Activated naive CD8-positive, alpha-beta T cell treated with anti-CD3 and anti-CD28 coated beads, Interleukin-2, amount 50 U/mL, for 16 hours (primary cell): ENCODE measurements at places on chromosomes 1 and 21.

GRCh38 chr1:22500471-22500870, 48.8 kb downstream of the ZBTB40 start:
- DNase-seq: no peak

DNA sequence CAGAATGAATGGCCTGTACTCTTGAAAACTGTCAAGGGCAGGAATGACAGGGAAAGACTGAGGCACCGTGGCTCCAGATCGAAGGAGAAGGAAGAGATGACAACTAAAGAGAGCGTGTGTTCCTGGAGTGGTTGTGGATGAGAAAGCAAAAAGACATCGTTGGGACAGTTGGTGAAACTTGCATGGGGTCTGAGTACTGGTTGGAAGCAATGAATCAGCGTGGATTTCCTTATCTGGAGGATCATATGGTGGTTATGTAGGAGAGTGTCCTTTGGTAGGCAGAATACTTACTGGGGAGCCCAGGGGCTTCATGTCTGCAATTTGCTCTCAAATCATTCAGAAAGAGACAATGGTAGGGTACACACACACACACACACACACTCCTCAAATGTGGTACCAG, 13.9 kb downstream of the LEMD1 start:
- DNase-seq: no peak

- DNase-seq: no peak
Measured at GRCh38 chr1:85386068-85386722, 78.8 kb downstream of the DDAH1 start.

DNA sequence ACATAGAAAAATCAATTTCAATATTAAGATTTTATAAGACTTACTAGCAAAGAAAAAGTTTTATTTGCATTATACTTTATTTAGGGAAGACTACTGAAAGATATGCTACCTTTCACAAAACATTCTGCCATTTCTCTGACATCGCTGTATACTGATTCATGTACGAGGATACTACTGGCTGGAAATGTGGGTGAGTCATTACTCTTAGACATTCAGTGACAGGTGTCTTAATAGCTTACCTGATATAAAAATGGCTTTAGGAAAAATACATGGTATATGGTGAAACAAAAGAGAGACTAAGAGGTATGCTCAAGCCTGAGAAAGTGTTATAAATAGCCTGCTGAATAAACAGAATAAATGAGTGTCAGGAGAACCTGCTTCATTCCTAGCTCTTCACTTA, 73.0 kb upstream of the EXO1 start:
- DNase-seq: no peak

- no peak for DNase-seq
Measured at GRCh38 chr1:232291261-232291660, 338.7 kb downstream of the SIPA1L2 start.

- no peak for DNase-seq
Measured at GRCh38 chr1:107135463-107135862, 5.4 kb upstream of the NTNG1 start.

DNA sequence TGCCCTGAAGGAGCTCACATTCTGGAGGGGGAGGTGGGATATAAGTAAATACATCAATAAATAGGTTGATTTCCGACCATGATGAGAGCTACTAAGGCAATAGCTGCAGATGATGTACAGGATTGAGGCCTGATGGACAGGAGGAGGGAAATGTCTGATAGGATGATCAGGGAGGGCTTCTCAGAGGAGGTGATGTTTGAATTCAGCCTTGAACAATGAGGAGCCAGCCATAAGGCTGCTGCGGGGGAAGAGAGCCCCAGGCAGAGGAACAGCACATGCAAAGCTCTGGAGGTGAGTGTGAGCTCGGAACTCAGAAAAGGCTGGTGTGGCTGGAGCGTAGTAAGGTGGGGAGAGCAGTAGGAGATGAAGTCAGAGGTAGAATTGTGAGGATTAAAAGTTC, 411.7 kb downstream of the PTPRU start:
- DNase-seq: no peak

DNA sequence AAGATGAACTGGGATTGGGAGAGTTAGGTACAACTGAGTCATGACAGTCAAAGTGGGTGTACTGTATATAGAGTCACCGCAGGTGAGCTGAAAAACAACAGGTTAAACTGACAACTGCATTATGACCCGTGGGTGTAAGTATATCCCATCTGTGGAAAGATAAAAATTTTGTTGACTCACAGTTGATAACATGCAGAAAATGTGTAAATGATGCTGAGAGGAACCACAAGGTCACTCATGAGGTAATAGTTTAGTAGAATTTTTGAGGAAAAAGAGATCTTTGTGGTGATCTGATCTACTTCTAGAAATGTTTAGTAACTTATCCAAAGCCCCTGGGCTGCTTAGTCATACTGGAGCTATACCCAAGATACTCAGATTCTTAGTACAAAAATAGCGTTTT, 838 bp downstream of the OR2C3 start:
- DNase-seq: no peak

DNA sequence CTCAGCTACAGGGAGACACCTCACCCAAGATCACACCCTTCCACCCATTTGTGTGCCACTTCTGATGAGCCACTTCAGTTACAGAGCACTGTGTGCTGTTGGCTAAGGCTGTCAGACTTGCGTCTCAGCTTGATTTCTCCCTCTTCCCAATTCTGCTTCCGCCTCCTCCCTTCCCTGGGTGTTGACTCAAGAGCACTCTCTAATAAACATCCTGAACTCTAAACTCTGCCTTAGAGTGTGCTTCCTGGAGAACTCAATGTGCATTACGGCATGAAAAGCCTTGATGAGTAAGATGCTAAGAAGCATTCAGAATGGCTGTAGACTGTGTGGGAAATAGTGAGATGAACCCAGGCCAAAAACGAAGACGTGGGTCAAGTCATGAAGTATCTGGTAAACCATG, 54.9 kb upstream of the S1PR1 start:
- no peak for DNase-seq

DNA sequence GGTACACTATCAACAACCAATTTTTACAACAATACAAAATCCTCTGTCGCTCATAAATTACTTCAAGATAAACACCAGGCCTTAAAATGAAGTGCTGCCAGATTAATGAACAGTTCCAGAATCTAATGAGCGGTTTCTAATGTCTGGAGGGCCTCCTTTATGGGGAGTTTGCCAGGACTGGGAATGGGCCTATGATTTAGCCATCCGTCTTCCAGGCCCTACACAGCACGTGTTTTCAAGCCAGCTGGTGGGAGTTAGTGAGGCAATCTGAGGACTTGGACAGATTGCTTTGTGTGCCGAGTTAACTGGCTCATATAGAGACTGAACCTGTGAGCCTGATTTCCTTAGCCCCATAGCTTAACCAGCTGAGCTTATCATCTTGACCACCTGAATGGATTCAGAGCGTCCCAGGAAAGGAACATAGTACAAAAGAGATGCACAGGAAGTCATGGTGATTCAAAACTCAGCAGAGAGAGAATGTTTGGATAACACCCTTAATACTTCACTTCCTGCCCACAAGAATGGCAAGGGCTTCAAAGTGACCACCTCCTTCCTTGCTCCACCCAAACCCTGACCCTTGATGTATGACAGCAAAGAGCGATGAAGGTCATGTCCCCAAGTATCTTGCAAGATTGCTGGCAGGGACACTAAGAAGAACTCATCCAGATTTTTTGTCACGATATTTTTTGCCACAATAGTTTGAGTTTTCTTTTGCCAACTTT, 143.5 kb downstream of the SLC30A10 start:
- DNase-seq: no peak

DNA sequence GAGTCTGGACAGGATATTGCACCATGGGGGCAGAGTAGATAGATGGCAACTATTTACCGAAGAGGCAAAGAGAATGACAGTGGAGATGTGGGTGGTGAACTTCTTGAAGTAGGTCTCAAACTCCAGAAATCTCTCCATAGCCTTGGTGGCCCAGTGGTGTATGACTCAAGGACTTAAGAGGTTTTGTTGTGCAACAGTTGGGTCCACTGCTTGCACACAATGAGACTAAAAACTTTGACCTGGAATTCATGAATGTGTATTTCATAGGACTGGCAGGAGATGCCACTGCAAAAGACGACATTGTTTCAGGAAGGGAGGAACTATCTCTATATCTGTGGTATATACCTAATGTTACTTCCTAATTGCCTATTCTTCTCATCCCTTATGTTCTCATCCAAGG, 75.9 kb downstream of the ZSCAN20 start:
- DNase-seq: no peak
